Activated CD4-positive, alpha-beta T cell treated with anti-CD3 and anti-CD28 coated beads for 48 hours (primary cell): ENCODE measurements at places on chromosomes 3 and 15.

DNA sequence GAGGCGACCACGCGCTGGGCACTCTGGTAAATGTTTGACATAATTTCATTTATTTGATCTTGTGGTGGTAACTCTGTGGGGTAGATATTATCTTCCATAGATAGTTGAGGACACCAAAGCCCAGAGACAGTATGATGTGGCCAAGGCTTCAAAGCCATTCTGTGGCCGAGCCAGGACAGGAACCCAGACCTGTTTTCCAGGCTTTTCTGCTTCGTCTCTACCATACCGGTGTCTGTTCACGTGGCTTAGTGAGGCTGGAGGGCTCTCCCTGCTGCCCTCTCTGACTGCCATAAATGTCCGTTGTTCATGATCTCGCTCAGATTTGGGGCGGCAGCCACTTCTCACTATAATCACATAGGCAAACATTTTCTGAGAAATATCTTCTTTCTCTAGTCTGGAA is 134.7 kb downstream of the PEX5L start:
- DNase-seq = no peak

DNA sequence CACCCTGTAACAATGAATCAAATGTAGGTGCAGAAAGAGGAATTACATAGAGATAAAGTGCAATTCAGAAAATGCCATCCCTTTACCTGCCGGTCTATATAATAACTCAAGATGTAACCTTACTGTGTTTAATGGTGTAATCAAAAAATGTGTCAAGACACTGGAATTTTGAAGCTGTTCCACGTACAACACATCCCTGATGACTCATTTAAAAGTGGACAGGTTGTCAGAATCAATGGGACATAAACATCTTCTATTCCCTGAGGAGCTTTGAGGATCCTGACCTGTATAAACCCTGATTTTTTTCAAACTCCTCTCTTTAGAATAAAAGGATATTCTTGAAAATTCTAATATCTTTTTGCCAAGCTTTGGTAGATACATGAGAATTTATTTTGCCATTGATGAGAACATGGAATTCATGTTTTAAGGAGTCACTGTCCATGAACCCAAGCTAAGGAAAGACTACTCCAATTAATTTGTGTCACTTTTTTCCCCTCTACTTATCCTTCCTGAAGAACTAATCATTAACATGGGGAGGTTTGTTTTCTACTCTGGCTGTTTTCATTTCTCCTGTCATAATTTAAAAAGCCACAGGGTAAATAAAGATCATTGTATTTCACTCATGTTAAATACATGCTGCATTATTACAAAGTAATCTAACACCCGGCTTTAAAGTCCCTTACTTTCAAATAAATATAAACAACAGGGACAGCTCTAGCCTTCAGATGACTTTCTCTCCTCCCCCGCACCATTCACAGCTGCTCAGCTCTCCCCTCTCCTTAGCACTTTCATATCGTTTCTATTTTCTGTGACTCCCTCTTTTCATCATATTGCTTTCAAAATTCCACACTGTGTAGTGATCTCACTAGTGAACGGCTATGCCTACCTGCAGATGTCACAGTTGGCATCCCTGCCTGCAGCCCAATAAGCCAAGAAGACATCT is 138.3 kb downstream of the TAFA4 start:
- no peak for DNase-seq

GRCh38 chr3:115322901-115323300 is 175.8 kb upstream of the ZBTB20 start:
- no peak for DNase-seq

- DNase-seq = no peak
These were observed 17.3 kb downstream of the DENND6A start for GRCh38 chr3:57675530-57675929.

- DNase-seq = no peak
These were observed 82.6 kb upstream of the CSPG5 start for GRCh38 chr3:47661121-47661752.

- peak; percentile 10 for DNase-seq
These were observed 34.6 kb downstream of the FMN1 start for GRCh38 chr15:33159726-33160453.

- DNase-seq = no peak
These were observed 17.1 kb downstream of the TJP1 start for GRCh38 chr15:29805043-29805707.
